Fibroblast of pulmonary artery (primary cell): ENCODE measurements at places on chromosomes 7 and 10.

GRCh38 chr7:30771880-30772425, 736 bp downstream of the MINDY4 start:
- no peak for DNase-seq

GRCh38 chr10:110994406-110995086, 75.1 kb downstream of the SHOC2 start:
- DNase-seq: no peak

- DNase-seq: no peak
Observed at GRCh38 chr7:130393841-130394411, 13.6 kb downstream of the CPA1 start.

- DNase-seq: no peak
Observed at GRCh38 chr7:74092964-74093471, 9.4 kb downstream of the LIMK1 start.

DNA sequence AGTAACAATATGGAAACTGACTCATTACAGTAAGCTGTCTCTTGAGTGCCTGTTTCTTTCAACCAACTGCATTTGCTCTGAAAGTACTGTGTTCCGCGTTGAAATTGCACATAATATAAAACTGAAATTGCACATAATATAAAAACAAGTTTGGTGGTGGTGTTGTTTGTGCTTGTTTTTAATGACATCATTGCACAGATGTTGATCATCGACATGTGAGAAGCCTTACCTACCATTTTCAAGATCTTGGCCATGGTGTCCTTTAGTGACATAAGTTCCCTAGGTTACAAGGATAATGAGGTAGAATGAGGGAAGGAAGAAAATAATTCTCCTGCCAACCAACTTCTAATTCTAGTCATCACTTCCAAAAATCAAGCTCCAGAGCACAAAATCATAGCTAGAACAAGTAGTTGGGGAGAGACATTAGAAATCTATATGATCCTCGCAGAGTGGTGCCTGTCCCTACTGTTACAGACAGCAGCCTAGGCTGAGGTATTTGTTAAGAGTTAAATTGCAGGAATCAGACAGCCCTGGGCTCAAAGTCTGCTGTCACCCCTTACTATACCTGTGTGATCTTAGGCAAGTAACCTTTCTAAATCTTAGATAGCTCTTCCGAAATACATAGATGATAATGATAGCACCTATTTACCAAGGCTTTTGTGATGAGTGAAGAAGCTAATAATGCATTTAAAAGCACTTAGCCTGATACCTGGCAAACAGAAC, 29.3 kb downstream of the DOCK4 start:
- DNase-seq: no peak

DNA sequence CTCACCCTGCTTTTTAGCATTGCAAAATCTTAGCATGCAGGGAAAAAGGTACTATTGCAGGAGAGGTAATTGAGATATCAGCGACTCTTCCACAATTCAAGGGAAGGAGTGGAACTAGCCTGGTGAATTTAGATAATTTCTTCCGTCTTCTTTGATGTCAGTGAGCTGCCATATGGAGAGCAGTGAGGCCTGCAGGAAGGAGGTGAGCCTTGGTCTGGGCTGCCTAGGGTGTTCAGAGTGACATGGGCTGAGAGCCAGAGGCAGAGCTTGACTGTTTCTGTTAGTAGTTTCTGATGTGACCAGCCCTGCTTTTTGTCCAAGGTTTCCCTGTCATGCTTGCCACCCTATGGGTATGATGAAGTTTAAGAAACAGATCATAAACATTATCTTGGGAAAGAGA, 28.6 kb downstream of the KAT6B start:
- DNase-seq: no peak

GRCh38 chr7:77444123-77444522, 28.0 kb upstream of the GSAP start:
- DNase-seq: peak; percentile 36

DNA sequence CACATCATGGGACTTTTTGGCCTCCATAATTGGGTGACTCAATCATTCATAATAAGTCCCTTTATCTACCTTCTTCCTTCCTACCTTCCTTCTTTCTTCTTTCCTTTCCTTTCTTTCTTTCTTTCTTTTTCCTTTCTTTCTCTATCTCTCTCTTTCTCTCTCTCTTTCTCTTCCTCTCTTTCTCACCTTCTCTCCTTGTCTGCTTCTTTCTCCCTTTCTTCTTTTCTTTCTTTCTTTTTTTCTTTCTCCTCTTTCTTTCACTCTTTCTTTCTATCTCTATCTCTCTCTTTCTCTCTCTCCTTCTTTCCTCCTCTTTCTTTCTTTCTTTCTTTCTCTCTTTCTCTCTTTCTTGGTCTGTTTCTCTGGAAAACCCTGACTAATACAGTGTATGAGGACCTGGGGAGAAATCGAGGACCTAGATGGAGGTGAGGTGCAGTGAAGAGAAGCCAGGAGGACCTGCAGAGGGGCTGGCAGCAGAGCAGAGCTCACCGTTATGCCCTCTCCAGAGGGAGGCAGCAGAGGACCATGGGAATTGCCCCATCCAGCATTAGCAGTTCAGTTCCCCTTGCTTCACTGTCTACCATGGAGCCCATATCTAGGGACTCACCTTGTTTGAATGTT, 52.7 kb upstream of the BTRC start:
- peak; percentile 64 for DNase-seq

- no peak for DNase-seq
Observed at GRCh38 chr10:7329219-7329618, 81.6 kb downstream of the SFMBT2 start.

DNA sequence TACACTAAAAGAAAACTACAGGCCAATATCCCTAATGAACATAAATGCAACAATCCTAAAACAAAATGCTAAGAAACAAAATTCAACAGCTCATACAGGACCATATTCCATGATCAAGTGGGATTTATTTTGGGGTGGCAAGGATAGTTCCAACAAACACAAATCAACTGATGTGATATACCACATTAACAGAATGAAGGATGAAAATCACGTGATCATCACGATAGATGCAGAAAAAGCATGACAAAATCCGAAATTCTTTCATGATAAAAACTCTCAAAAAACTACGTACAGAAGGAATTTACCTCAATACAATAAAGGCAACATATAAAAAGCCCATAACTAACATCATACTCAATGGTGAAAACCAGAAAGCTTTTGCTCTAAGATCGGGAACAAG, 124.0 kb downstream of the RELN start:
- no peak for DNase-seq

- no peak for DNase-seq
Observed at GRCh38 chr7:51059504-51060142, 257.0 kb downstream of the COBL start.

DNA sequence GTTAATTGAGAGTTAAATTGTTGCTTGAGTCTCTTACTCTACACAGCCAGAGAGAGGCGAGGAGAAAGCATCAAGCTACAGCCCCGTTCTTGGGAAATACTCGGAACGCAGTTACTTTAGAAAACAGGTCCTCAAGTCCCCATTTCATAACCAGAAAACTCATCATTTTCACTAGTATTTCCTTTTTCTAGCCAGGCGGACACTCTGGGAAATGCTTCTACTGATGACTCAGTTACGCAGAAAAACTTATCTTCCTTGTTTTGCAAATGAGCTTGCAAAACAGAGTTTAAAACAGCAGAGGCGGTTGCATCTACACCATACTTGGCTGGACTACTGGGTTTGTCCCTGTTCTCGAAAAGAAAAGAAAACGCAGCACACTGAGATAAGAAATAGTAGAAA, 111.4 kb upstream of the FGFR2 start:
- peak; percentile 85 for DNase-seq

GRCh38 chr7:152108359-152108758, 82.9 kb downstream of the GALNT11 start:
- no peak for DNase-seq

- no peak for DNase-seq
Observed at GRCh38 chr7:457814-458510, 61.7 kb downstream of the PDGFA start.

DNA sequence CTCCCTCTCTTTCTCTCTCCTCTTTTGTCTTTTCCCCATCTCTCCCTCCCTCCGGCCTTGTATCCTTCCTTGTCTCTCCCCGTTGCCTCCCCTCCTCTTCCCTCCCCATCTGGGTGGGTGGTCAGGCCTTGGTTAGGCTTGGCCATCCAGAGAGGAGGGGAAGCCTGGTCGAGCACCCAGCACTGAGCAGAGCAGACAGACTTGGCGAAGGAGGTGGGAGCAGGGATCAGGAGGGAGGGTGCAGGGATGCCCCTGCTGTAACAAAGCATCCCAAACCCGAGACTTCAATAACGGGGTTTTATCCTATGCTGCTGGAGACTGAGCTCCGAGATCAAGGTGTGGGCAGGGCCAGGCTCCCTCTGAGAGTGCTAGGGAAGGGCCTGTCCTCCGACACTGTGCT, 97.3 kb downstream of the PAXIP1 start:
- no peak for DNase-seq

GRCh38 chr10:12961416-12962205, 39.9 kb downstream of the CCDC3 start:
- no peak for DNase-seq

- DNase-seq: peak; percentile 8
Observed at GRCh38 chr7:156474241-156474743, 166.3 kb upstream of the RNF32 start.

GRCh38 chr10:23198940-23199767, 7.0 kb downstream of the PTF1A start:
- no peak for DNase-seq
